ENCODE measurements at places on chromosomes 3 and 15.

GRCh38 chr3:52361011-52361410 lies 44.9 kb downstream of the DNAH1 start:
- DNase-seq, result no peak

- DNase-seq, result no peak
Observed at GRCh38 chr3:144629381-144629780, 657.8 kb downstream of the DIPK2A start.

DNA sequence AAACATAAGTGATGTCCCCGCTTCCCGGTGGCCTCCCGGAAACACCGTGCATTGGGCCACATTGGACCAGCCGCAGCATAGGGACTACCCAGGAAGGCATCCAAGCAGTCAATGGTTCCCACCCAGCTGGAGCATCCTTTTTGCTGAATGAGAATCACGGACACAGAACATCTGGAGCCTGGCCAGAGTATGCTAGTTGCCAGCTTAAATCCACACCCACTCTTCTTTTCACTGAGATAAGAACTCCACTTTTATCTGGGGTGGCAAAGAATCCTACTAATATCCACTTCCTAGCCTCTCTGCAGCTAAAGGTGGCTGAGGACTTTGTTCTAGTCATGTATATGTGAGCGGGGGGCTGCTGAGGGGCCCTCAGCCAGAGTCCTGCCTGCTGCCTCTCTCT lies 95.2 kb upstream of the PLXNA1 start:
- DNase-seq, result no peak

DNA sequence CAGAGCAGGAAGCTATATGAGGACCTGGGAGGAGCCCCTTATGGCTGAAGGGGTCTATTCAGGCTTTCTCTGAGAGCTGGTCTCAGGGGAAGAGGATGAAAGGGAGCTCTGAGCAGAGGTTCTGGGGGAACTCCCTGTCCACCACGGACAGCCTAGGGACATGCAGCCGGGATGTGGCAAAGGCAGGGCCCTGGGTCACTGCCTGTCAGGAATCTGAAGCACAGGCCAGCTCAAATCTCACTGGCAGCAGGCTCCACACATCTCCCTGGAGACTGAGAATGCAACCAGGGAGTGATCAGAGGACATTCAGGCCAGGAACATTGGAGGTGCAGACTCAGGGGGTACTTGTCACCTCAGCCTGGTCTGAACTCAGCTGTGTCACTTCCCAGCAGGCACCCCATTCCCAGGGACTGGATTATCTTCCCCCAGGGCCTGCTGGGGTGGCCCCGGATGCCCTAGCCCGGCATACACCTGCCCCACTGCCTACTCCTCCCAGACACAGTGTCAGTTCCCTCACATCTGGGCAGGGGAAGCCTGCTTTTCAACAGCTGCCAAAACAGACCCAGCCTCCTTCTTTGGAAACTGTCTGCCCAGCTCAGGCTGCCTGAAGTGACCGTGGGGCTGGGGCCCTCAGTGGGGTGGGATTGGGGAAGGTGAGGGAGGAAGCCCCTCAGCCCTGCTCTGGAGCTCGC lies 18.3 kb upstream of the SEMA3F start:
- no peak for DNase-seq

GRCh38 chr3:171348121-171348520 lies 112.1 kb downstream of the TNIK start:
- no peak for DNase-seq

DNA sequence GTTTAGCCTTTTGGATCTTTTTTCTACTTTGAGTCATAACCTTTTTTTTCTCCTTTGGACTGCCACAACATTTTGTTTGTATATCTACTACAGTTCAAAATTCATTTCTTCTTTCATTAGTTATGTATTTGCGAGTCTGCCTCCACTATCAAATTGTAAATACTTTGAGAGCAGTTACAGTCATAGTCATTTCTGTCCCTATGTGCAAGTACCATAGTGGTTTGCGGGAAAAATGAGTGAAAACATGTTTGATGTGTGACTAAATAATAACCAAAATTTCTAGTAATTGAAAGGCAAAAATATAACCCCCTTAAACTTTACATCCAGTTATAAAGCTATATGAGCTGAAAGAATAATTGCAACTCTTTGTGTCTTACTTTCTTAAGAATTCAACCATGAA lies 45.8 kb upstream of the CCDC50 start:
- no peak for DNase-seq

GRCh38 chr3:71247221-71247957 lies 336.1 kb downstream of the FOXP1 start:
- no peak for DNase-seq

DNA sequence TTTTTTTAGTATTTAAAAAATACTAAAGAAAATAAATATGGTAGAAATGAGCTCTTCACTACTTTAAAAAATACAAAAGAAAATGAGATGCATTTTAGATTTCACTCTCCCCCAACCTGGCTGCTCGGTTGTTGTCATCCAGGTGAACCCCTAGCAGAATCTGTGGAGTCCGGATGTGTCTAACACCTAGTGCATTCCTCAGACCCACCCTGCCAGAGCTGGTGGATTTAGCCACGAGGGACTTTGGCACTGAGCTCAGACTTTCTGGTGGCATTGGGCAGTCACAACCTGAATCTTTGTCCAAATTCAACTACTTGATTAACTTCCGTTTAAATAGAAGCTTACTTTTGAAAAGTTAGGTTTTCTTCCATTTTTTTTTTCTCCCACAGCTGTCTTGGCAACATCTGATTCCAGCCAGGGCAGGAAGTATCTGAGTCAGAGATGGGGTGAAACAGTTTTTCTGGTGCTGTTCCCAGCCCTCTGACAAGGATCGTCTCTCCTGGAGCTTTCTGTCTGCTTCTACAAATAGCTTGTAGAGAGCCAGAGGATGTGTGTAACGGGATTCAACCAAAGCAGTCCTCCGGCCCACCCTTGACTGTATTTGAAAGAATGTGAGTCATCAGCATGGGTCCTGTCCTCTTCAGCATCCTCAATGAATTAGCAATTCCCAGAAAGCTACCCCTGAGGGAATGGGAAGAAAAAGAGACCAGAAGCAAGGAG lies 301.8 kb upstream of the MCTP2 start:
- DNase-seq, result no peak

DNA sequence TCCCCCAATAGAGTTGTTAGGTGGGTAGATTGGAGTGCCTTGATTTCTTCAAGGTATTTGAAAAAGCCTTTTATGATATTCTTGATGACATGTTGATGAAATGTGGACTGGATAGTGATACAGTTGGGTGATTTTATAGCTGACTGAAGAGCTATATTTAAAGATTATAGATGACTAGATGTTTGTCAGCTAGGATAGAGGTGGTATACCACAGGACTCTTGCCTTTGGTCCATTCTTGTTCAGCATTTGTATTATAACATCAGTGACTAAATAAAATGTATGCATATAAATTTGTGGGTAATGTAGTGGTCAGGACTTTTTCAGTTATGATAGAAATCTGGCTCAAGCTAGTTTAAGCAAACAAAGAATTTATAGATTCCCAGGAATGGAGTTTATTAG lies 143.9 kb downstream of the ZNF609 start:
- DNase-seq, result no peak

DNA sequence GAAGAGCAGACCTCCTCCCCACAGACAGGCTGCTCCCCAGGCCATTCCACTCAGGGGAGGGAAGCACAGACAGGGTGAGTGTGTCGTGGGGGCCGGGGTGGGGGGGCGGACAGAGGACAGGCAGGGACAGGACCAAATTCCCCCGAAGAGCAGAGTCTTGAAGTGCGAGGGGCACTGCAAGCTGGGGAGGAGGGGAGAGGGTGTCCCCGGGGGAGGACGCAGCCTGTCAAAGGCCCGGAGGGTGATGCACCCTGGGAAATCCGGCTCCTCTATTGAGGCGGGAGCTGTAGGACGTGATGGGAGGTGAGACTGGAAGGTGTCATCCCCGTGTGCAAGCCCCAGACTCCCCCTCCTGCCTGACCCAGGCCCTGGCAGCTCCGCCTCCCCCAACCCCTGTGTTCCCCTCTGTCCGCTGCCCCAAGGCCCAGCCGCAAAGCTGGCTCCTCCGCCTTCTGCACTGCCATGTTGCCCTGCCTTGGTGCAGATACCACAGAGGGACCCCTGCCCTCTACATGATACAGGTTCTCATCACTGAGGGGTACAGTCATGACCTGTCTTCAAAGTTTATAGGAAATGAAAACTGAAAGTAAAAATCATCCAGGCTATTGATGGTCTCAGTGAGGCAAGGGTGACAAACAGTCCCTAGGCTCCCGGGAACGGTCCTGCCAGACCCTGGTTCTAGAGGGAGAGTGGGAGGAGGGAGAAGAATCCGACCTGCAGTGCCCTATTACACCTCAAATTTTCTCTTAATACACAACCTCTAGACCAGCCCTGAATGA lies 76.3 kb upstream of the IQSEC1 start:
- no peak for DNase-seq

DNA sequence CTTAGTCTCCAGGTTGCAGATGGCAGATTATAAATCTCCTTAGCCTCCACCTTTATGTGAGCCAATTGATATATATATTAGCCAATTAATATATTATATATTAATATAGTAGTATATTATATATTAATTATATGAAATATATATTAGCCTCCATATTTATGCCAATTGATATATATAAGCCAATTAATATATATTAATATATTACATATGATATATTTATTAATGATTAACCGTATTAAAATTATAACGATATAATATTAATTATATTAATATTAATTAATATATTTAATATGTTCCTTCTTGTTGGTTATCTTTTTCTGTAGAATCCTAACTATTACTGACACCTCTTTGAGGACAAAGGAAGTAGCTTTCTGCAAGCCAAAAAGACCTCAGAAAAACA lies 972.5 kb downstream of the GBE1 start:
- no peak for DNase-seq

- DNase-seq, result no peak
Observed at GRCh38 chr15:39153058-39153714, 427.7 kb upstream of the THBS1 start.

GRCh38 chr15:23762026-23762425 lies 74.9 kb upstream of the NDN start:
- DNase-seq, result no peak

DNA sequence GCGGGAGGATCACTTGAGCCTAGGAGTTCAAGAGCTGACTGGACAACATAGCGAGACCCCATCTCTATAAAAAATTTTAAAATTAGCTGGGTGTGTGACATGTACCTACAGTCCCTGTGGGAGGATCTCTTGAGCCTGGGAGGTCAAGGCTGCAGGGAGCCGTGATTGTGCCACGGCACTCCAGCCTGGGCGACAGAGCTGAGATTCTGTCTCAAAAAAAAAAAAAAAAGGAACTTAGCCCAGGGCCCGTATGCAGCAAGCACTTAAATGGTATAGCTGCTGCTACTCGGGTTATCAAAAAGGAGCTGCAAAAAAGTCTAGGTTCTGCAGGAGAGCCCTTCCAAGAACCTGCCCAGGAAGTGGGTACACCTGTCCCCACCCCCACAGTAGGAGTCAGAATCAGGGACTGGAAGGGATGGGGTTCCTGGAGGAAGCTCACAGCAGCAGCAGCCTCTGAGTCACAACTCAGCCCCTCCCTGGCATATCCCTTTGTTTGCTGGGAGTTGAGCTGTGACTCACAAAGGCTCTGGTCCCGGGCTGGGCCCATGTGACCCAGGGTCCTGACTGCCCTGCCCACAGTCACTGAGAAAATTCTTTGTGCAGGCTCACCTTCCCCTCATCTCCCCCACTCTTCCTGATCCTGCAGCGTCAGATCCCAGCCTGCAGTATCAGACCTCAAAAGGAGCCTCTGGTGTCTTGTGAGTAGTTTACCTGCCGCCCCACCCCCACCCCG lies at the start of gene SPATA12:
Gene SPATA12 (plus strand): TSS at position 576 of the 733 bp plus-strand sequence. CDS start 13,031 bp downstream, outside the sequence.
- DNase-seq, result no peak

DNA sequence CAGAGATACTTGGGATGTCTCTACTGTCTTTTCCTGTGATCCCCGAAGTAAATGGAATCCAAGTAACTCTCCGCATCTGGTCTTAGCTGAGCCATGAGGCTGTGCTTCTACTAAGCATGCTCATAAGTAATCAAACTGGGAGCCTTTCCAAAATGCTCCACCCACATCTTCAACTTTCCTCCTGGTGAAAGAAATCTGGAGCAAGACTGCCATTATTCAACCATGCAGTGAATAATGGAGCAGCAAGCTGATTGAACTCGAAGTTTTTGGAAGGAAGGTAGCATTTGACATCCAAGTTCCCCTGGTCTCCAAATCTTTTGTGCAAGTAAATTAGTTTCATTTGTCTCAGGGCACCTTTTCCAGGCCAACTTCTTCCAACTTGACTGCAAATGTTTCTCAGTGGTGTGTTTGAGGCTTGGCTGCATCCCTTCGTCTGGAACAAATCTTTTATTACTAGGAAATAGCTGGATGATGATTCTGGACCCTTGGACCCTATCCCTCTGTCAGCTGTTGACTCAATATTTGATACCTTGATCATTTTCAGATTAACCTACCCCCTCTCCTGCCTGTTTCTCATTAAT lies 19.4 kb downstream of the GXYLT2 start:
- no peak for DNase-seq

GRCh38 chr3:40504636-40505430 lies 1.0 kb upstream of the ZNF620 start:
- DNase-seq, result no peak

Data from activated naive CD8-positive, alpha-beta T cell treated with anti-CD3 and anti-CD28 coated beads, Interleukin-2, amount 50 U/mL, for 24 hours (primary cell).